Urinary bladder (tissue), 4 donors: ENCODE measurements at places on chromosomes 12 and 14. TPM values are rescaled to one million over a fixed set of nuclear protein-coding genes. Genes with fewer than 3 reads are reported as not detected.

DNA sequence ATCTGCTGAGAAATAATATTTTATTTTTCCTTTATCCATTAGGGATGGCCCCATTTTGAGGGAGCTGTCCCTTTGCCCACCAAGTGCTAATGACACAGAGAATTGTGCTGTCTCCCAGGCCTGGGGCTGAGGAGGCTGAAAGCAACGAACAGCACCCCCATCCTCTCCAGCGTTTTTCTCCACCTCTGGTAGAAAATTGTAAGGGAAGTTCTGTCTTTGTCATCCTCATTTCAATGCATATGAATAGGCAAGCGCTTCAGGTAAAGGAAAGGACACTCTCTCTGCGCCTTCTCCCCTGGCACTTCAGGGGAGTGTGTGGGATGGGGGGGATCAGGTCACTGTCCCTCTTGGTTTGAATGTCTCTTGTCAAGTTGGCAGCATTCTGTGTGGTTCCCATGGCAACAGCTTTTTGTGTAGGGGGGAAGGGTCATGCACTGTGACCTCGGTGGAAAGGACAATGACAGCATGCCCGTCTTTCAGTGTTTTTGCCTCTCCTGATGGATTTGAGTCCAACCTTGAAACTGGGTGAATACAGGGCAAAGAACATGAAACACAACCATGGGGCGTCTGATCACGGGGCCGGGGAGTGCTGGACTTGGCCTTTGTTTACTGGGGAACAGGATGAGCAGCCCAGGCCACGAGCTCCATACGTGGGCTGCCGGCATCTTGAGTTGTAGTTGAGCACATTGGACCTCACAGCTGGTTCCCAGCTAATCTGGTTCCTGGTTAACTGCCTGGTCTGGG, 230.2 kb downstream of the VRK1 start:
- no peak for DNase-seq

DNA sequence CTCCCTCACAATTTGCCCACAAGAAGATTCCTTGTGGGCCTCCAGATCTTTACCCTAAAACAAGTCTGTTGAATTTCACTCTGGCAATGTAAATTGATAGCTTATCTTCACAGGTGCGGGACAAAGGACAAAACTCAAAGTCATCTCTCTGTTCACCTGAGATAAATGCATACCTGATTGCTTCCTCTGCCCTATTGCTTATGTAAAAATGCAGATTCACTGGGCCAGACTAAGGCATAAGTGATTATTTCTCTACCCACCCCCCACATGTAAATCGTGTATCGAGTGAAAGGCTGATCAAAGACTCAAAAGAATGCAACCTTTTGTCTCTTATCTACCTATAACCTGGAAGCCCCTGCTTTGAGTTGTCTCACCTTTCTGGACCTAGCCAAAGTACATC, 316.8 kb downstream of the SSPN start:
- DNase-seq, result no peak

DNA sequence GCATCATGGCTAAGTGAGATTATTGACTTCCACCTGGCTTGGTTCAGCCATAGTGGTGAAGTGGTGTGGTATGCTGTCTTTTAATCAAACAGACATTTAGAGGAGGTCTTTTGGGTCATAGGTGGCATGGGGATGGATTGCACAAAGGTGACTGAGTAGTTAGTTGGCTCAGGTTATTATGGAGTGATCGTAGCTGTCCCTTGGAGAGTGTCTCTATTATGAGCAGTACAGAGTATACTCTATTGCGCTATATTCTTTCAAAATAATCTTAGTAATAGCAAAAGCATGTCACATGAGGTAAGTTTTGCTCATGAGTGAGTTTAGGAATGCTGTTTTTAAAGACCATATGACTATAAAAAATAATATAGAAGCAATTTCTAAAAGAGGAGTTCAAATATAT, 60.4 kb downstream of the RASSF8 start:
- DNase-seq, result no peak

GRCh38 chr14:62076368-62076767, 314.1 kb downstream of the SNAPC1 start:
- no peak for DNase-seq

GRCh38 chr12:52837413-52837741, 3.3 kb upstream of the KRT79 start:
- no peak for DNase-seq

- no peak for DNase-seq
These were observed 11.7 kb downstream of the DGKA start for GRCh38 chr12:55942577-55943136.

DNA sequence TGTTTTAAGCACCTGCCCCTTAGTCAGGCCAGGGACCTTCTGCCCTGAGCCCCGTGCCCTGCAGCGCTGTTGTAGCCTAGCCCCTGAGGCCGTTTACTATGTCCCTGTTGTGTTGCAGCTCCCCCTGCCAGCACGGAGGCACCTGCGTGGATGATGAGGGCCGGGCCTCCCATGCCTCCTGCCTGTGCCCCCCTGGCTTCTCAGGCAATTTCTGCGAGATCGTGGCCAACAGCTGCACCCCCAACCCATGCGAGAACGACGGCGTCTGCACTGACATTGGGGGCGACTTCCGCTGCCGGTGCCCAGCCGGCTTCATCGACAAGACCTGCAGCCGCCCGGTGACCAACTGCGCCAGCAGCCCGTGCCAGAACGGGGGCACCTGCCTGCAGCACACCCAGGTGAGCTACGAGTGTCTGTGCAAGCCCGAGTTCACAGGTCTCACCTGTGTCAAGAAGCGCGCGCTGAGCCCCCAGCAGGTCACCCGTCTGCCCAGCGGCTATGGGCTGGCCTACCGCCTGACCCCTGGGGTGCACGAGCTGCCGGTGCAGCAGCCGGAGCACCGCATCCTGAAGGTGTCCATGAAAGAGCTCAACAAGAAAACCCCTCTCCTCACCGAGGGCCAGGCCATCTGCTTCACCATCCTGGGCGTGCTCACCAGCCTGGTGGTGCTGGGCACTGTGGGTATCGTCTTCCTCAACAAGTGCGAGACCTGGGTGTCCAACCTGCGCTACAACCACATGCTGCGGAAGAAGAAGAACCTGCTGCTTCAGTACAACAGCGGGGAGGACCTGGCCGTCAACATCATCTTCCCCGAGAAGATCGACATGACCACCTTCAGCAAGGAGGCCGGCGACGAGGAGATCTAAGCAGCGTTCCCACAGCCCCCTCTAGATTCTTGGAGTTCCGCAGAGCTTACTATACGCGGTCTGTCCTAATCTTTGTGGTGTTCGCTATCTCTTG, 7.6 kb downstream of the DLK1 start:
- DNase-seq, result no peak

DNA sequence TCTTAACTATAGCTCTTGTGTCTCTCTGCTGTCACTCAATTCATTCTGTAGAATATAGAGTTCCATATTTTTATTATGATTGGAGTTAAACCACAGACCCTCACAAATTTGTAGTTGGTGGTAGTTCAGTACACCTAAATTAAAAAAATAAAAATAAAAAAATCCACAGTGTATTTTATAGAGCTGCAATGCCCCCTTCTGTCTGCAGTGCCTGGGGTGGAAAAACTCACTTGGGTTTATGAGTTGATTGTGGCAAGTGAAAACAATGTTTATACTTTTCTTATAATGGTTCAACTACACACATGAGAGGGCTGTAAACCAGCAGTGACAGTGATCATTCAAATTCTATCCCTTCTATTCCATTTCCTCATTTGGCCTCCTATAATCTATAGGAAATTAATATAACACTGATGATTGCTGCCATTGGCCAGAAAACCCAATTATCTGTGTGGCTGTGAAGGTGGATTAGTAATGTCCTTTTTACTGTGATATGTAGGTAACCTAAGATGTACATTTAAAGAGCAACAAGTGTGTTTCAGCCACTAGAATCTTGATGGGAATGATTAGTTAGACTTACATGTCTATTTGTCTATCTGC, 166.9 kb upstream of the LRIG3 start:
- no peak for DNase-seq

- DNase-seq, result no peak
These were observed 398.9 kb upstream of the MIS18BP1 start for GRCh38 chr14:45651890-45652289.

DNA sequence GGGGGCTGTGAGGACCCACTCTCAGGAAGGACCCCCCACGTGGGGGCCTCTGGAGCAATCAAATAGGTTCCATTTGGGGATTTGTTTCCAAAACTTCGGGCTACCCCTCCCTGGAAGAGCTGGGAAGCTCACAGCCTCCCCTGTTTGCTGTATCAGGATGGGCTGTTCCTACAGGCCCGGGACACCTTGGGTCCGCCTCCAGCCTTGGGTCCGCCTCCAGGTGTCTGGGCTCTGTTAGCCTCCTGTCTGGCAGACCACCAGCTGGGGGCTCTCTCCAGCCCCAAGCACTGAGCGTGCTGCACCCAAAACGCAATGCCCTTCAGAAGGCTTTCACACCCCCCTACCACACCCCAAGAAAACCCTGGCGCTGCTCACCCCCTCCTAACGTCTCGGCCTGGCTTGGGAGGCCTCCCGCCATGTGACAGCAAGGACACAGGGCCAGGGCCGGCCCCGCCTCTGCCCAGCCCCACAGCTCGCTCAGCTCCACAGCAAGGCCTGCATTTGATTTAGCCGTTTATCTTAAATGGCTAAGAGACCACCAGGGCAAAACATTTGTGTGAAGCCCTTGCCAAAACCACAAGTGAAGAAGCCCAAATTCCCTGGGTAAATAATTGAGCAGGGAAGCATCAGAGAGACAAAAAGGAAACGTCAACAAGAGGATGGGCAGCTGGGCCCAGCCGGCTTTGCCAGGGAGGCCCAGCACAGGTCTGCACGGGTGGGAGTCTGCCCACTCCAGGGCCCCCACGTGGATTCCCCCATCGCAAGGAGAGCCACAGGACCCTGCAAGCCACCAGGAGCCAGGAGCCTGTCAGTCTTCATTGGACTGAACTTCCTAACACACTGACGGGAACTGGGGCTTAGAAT, 39.9 kb downstream of the BCL11B start:
- DNase-seq, result no peak

DNA sequence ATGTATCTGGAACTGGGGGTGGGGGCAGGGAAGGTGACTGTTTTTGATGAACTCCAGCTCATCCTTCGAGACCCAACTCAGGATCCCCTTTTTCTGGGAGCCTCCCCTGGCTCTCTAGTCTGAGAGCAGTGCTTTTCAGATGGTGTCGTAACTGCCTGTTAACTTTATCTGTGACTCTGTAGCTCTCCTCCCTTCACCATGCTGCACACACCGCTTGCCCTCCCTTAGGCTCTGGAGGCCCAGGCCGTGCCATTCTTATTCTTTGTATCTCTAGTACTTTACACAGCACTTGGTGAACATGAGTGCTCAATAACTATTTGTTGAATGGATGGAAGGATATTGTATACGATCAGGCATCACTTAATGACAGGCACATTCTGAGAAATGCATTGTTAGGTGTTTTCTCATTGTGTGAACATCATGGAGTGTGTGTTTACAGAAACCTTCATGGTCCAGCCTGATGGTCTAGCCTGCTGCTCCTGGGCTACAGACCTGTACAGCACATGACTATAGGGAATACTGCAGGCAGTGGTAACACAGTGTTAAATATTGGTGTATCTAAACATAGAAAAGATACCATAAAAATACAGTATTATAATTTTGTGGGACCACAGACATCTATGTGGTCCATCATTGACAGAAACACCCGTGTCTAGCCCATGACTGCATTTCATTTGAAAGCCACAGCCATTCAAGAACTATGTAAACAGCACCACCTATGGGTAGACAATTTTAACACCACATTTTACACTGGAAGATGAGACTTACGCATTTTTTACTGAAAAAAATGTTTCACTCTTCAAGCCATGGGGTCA, 91.8 kb downstream of the EML1 start:
- DNase-seq, result no peak

GRCh38 chr12:101940400-101940950, 63.1 kb downstream of the DRAM1 start:
- DNase-seq, result no peak

Gene INSM2
- polyA plus RNA-seq, result not detected

Gene POU6F1
- polyA plus RNA-seq, result 10.6 TPM

Gene RD3L
- 0.57 TPM for polyA plus RNA-seq

Gene MORN3
- 0.34 TPM for polyA plus RNA-seq
